ENCODE measurements at places on chromosomes 1 and 21.
A peak's percentile ranks its signal among the peaks of the same experiment; 100 is the strongest.

GRCh38 chr1:29548091-29548490 is 311.8 kb downstream of the PTPRU start:
- H3K4me1 ChIP-seq, result no peaks in the 10 kb centered on the region
- H3K36me3 ChIP-seq, result no peaks in the 10 kb centered on the region
- no peak overlapping the region for H3K27ac ChIP-seq
- no peak for DNase-seq
- no peaks in the 10 kb centered on the region for H3K27me3 ChIP-seq

- no peaks in the 10 kb centered on the region for H3K27me3 ChIP-seq
- H3K4me1 ChIP-seq, result no peaks in the 10 kb centered on the region
- peak; percentile 27 for DNase-seq
- no peaks in the 10 kb centered on the region for H3K36me3 ChIP-seq
- H3K4me3 ChIP-seq, result no peak overlapping the region
These were observed 44.1 kb upstream of the ARHGEF16 start for GRCh38 chr1:3410142-3410925.

- H3K27me3 ChIP-seq, result no peaks in the 10 kb centered on the region
- no peak overlapping the region for H3K27ac ChIP-seq
These were observed 54.5 kb downstream of the GNG4 start for GRCh38 chr1:235595079-235595478.

DNA sequence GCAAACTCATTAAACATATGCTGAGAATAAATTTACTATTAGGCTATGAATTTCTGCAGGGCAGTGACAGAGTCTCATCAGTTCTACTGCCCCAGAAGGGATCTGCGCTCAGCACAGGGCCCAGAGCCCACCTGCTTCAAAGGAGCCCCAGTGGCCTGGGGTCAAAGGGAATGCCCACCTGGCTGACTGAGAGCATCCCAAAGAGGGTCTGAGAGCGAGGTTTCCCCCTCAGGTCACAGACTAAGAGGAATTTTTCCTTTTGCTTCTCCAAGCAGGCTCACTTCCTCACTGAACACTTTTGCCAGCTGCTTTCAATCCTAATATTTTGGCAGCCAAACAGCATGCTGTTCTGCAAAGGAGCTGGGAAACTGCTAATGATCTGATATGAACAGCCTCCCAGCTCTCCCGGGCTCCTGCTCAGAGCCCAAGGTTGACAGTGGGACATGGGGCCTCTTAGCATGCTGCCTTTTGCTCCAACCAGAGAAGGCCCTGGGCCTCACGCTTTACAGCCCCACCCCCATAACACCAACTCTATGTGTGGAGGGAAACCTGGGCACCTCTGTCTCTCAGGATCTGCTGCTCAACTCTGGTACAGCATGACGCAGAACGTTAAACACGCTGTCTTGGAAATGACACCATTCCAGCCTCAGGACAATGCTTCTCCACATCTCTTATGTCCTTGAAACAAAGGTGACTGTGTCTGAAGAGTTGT is 70.7 kb upstream of the SYT6 start:
- no peak overlapping the region for H3K4me3 ChIP-seq
- no peaks in the 10 kb centered on the region for H3K4me1 ChIP-seq
- H3K36me3 ChIP-seq, result no peaks in the 10 kb centered on the region
- DNase-seq, result no peak
- no peak overlapping the region for H3K27ac ChIP-seq

GRCh38 chr1:34547046-34547674 is 207.7 kb upstream of the GJB5 start:
- H3K4me3 ChIP-seq, result no peak overlapping the region
- DNase-seq, result no peak
- H3K4me1 ChIP-seq, result no peaks in the 10 kb centered on the region

- H3K4me1 ChIP-seq, result peaks cover 22% of the 10 kb centered on the region
- no peak overlapping the region for H3K4me3 ChIP-seq
- H3K36me3 ChIP-seq, result no peaks in the 10 kb centered on the region
- peak overlapping the region; percentile 56 for H3K27ac ChIP-seq
- H3K27me3 ChIP-seq, result no peaks in the 10 kb centered on the region
These were observed 149.9 kb upstream of the C1orf105 start for GRCh38 chr1:172270605-172271004.
